ENCODE measurements at places on chromosomes 1 and 21. TPM values are rescaled to one million over a fixed set of nuclear protein-coding genes. Genes with fewer than 3 reads are reported as not detected.

- peaks cover 12% of the 10 kb centered on the region for H3K36me3 ChIP-seq
- H3K4me3 ChIP-seq: no peak overlapping the region
- no peaks in the 10 kb centered on the region for H3K27me3 ChIP-seq
These were observed 21.4 kb downstream of the SLC2A1 start for GRCh38 chr1:42937141-42937696.

DNA sequence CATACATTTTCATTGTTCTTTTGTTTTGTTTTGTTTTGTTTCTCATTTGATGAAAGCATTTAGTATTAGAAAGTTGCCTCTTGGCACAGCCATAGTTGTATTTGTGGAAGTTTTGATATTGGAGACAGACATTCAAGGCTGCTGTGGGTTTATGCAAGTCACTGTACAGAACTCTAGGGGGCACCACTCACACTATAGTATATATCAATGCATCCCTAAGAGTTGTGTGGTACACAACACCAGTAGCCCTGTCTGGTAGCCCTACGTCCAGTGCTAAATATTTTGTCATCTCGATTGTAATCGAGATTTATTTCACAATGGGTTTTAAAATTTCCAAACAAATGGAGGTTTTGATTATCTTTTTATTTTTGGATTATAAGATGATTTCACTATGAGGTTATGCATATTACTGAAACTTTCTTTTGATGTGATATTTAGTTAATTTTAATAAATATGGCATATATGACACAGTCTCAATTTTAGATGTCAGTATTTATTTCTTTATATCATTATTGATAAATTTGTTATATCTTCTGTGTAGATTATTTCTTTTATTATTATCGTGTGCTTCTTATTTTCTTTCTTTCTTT, 112.2 kb downstream of the NR5A2 start:
- peaks cover 6% of the 10 kb centered on the region for H3K36me3 ChIP-seq
- no peak overlapping the region for H3K27ac ChIP-seq
- peaks cover 5% of the 10 kb centered on the region for H3K4me1 ChIP-seq
- DNase-seq: no peak

- H3K27me3 ChIP-seq: no peaks in the 10 kb centered on the region
- no peak for DNase-seq
- H3K4me1 ChIP-seq: peaks cover 13% of the 10 kb centered on the region
- no peak overlapping the region for H3K27ac ChIP-seq
- no peak overlapping the region for H3K4me3 ChIP-seq
These were observed 25.3 kb downstream of the PTP4A2 start for GRCh38 chr1:31912839-31913239.

CLDN19 gene
- 8.2 TPM for total RNA-seq

KCNQ4 gene
- total RNA-seq: 0.67 TPM

DNA sequence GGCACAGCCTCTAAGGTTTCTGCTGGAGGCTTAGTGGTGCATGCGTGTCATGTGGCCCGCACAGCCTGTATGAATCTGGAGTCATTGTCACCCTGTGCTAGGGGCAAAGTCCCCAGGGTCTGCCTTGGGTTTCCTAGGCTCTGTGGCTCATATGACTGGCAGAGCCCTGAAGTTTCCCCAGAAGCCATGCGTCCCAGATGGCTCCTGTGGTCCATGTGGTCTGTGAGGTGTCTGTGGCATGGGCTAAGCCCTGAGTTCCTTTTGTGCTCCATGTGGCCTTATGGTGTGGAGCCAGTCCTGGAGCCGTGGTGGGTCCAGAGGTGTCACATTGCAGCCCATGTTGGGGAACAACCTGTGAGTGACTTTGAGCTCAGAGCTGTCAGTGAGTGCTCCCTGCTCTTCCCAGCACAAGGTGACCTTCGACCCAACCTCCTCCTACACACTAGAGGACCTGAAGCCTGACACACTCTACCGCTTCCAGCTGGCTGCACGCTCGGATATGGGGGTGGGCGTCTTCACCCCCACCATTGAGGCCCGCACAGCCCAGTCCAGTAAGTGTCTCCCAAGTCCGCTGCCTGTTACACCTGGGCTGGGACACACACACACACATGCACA, 57.8 kb upstream of the KDM4A start:
- H3K4me1 ChIP-seq: peaks cover 3% of the 10 kb centered on the region
- H3K36me3 ChIP-seq: peaks cover 20% of the 10 kb centered on the region
- no peak overlapping the region for H3K4me3 ChIP-seq
- no peak overlapping the region for H3K27ac ChIP-seq

GRCh38 chr1:57796616-57797015, 372.8 kb upstream of the DAB1 start:
- no peak overlapping the region for H3K27ac ChIP-seq
- peaks cover 36% of the 10 kb centered on the region for H3K27me3 ChIP-seq
- no peak overlapping the region for H3K4me3 ChIP-seq
- no peaks in the 10 kb centered on the region for H3K36me3 ChIP-seq
- no peak for DNase-seq

GRCh38 chr1:32338637-32339145, 2.7 kb upstream of the MARCKSL1 start:
- H3K36me3 ChIP-seq: peaks cover 9% of the 10 kb centered on the region
- H3K4me3 ChIP-seq: peak overlapping the region; percentile 19
- H3K4me1 ChIP-seq: peaks cover 23% of the 10 kb centered on the region
- H3K27ac ChIP-seq: peak overlapping the region; percentile 87
- DNase-seq: no peak
- peaks cover 13% of the 10 kb centered on the region for H3K27me3 ChIP-seq

DNA sequence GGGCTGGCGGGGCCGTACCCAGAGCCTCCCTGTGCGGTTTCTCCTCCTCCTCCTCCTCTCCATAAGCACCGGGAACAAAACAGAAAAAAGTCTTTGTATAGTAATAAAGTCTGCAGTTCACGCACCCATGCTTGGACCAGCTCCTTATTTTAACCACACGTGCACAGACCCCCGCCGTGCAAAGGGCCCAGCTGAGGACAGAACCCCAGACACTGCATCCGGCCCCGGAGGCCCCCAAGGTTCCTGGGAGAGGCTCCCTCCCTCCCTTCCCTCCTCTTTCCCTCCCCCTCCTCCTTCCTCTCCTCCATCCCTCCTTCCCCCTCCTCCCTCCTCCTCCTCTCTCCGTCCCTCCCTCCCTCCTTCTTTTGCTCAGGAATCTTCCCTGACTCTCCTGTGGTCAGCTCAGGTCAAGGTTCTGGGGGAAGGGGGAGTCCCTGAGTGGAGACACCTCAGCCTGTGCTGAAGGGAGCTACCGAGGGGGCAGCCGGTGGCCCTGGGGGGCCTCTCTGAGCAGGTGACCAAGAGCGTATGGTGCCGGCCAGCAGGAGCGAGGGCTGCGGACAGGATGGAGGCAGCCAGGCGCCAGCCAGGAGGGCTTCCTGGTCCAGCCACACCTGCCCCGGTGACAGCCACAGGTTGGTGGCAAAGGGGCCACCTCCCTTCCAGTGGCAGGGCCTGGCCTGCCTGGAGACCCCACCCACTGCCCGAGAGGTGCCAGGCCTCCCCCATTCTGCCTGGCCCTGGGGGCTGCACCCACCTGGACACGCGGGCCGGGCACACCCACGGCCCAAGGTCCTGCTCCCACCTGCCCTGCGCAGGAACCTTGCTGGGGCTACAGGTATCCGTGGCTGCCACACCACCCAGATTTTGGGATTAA, 3.2 kb upstream of the TTLL10 start:
- H3K4me3 ChIP-seq: no peak overlapping the region
- peaks cover 11% of the 10 kb centered on the region for H3K4me1 ChIP-seq
- peak overlapping the region; percentile 16 for H3K27ac ChIP-seq
- DNase-seq: no peak
- H3K36me3 ChIP-seq: peaks cover 3% of the 10 kb centered on the region
- no peaks in the 10 kb centered on the region for H3K27me3 ChIP-seq

YOD1 gene
- 8.8 TPM for total RNA-seq

- no peak for DNase-seq
- H3K27ac ChIP-seq: no peak overlapping the region
- peaks cover 3% of the 10 kb centered on the region for H3K36me3 ChIP-seq
- no peaks in the 10 kb centered on the region for H3K4me1 ChIP-seq
- no peaks in the 10 kb centered on the region for H3K27me3 ChIP-seq
These were observed 313.5 kb upstream of the ESRRG start for GRCh38 chr1:217036757-217037156.

GPR37L1 gene
- total RNA-seq: 0.04 TPM

MPZ gene
- 4.5 TPM for total RNA-seq

RIIAD1 gene
- total RNA-seq: 1.2 TPM

- H3K36me3 ChIP-seq: no peaks in the 10 kb centered on the region
- no peak for DNase-seq
- peaks cover 3% of the 10 kb centered on the region for H3K4me1 ChIP-seq
- H3K4me3 ChIP-seq: no peak overlapping the region
These were observed 232.5 kb upstream of the JUN start for GRCh38 chr1:59016390-59016789.

DNA sequence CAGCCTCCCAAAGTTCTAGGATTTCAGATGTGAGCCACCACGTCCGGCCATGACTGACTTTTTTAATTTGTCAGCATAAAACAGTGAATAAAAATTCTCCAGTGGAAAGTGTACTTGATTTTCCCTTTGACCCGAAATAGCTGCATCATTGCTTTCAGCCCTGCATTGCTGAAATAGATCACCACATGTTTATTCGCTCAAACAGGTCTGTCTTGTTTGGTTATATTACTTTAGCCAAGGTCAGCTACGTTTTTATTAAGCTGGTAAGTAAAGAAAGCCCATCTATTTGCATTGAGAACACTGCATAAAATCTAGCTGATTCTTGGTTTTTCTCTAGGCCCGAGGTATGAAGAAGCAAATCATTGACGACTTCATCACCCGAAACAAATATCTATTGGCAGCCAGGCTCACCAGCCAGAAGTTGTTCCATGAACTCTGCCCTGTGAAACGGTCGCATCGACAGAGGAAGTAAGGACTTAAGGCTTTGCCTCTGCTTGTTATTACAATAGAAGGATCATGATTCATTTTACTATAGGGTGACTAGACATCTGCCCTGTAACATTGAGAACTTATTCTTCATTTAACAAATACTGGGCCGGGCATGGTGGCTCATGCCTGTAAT, 25.6 kb downstream of the AGMAT start:
- H3K4me1 ChIP-seq: no peaks in the 10 kb centered on the region
- DNase-seq: no peak
- H3K36me3 ChIP-seq: peaks cover 14% of the 10 kb centered on the region
- H3K4me3 ChIP-seq: no peak overlapping the region

MRAP gene
- total RNA-seq: 0.89 TPM

OR6N1 gene
- total RNA-seq: not detected

CHRM3 gene
- 3.0 TPM for total RNA-seq

GRCh38 chr1:60044881-60045280, 28.7 kb downstream of the C1orf87 start:
- no peak overlapping the region for H3K27ac ChIP-seq
- H3K36me3 ChIP-seq: no peaks in the 10 kb centered on the region
- no peaks in the 10 kb centered on the region for H3K4me1 ChIP-seq
- no peaks in the 10 kb centered on the region for H3K27me3 ChIP-seq
- H3K4me3 ChIP-seq: no peak overlapping the region

- peaks cover 12% of the 10 kb centered on the region for H3K4me1 ChIP-seq
- H3K36me3 ChIP-seq: no peaks in the 10 kb centered on the region
- H3K27me3 ChIP-seq: peaks cover 19% of the 10 kb centered on the region
- DNase-seq: no peak
These were observed 11.0 kb upstream of the TNFRSF8 start for GRCh38 chr1:12052008-12052573.
